Activated CD4-positive, alpha-beta memory T cell treated with anti-CD3 and anti-CD28 coated beads, Interleukin-2, amount 10 ng/mL, durations not matched to agents 7 days and 5 days (primary cell): ENCODE measurements at places on chromosomes 4 and X.

GRCh38 chr4:2141762-2142451 lies 82.8 kb downstream of the NAT8L start:
- no peak for DNase-seq

GRCh38 chr4:186900984-186901383 lies 177.3 kb upstream of the FAT1 start:
- DNase-seq = no peak

DNA sequence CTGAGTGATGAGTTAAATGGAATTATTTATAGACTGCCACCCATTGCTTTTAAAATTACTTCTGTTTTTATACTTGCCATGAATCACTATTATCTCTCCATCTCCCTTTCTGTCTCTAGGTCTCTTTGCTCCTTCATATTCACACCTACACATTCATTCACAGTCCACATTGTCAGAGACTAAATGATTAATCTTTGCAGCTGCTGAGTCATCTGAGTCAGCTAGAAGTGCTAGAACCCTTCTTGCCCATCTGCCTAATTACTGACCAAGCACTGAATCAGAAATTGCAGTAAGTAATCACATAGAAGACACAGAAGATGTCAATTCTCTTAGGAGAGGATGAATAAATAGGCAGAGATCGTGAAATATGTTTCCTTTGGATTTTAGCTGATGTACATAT lies 31.6 kb upstream of the RPS6KA6 start:
- no peak for DNase-seq

DNA sequence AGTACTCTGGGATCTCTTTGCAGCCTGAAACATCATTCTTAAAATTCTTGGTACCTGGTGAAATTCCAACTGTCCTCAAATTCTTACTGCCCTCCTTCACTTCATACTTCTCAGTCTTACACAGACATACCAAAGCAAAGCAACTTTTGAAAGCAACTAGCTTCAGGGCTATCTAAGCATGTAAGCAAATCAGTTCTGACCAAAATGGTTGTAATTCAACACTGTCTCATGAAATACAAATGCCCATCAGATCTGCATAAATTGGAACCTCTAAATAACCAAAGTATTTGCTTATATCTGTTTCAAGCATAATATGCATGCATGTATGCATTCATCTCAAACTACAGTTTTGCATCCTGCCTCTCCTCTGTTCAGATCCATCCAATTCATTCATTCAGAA lies 308.1 kb upstream of the PPARGC1A start:
- no peak for DNase-seq

- DNase-seq = no peak
Observed at GRCh38 chr4:165472943-165473676, 94.3 kb downstream of the CPE start.

DNA sequence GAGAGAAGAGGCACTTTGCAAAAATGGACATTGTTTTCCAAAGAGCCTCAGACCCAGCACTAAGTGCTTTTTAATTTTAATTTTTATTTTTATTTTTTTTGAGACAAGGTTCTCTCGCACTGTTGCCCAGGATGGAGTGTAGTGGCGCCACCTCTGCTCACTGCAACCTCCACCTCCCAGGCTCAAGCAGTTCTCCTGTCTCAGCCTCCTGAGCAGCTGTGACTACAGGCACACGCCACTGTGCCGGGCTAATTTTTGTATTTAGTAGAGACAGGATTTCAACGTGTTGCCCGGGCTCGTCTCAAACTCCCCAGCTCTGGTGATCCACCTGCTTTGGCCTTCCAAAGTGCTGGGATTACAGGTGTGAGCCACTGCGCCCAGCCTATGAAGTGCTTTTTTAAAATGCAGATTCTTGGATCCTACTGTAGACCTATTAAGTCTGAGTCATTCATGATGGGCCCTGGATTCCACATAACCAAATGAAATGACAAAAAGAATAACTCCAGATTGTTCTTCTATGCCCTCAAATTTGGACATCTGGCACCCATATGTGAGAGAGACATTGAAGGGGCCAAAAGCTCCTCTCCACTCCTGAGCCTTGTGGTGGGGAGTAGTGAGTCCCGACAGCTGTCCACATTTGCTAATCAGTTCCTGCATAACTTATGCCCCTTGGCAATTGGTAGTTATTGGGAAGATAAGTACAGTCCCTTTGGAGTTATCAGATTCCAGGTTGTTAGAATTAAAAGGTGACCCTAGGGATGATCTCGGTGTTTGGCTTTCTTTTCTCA lies 3.6 kb downstream of the NOCT start:
- DNase-seq = no peak

DNA sequence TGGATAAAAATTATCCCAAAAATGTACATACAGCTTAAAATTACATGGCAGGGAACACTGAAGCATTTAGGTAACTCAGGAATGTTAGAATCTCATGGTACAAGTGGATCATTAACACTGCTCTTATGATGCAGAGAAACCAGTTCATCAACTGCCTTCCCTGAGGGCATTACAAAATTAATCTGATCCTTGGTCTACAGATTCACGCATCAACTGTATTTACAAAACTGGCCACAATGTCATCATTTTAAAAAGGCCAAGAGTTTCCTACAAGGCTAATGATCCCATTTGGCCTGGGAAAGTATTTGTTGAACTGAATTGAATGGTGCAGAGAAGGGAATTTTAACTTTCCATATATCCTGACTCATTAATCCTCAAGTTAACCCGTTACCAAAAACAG lies 84.6 kb downstream of the TSPAN5 start:
- DNase-seq = no peak

GRCh38 chrX:106725931-106726330 lies 570 bp upstream of the RNF128 start:
- no peak for DNase-seq

DNA sequence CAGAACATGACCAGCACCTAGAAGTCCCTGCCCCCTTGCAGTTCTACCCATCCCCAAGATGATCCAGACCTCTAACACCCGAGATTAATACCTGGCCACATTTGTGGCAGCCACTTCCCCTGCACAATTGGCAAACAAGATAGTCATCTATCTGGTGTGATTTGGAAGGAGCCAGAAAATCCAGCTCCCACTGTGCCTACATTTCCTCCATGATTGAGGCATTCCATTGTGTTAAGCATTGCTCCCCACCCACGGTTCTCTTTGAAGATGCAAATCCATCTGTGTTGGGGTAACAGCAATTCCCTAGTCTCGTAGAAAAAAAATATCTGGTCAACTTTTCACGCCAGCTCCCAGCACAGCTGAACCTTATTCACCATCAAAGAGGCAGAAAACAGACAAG lies 405.0 kb downstream of the BCOR start:
- no peak for DNase-seq

- peak; percentile 24 for DNase-seq
Observed at GRCh38 chrX:47628982-47629381, 748 bp downstream of the CFP start.
